ENCODE measurements at places on chromosomes 1 and 21.

GRCh38 chr1:97158691-97159096 lies 437.1 kb downstream of the PTBP2 start:
- DNase-seq, result no peak

- no peak for DNase-seq
Observed at GRCh38 chr1:20368866-20369470, 78.3 kb downstream of the VWA5B1 start.

- DNase-seq, result no peak
Observed at GRCh38 chr1:218823291-218823900, 350.3 kb upstream of the LYPLAL1 start.

DNA sequence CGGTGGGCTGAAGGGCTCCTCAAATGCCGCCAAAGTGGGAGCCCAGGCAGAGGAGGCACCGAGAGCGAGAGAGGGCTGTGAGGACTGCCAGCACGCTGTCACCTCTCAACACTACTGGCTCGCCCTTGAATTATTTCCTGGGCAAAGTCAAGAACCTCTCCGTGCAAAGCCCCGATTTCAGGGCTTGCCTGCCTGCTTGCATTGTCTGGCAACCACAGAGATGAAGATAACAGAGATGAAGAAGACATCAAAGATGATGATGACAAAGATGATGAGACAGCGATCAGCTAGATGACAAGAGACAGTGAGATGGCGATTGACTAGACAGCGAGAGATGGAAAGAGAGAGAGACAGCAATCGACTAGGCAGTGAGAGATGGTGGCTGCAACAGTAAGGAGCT lies 976.5 kb downstream of the ADGRL2 start:
- DNase-seq, result no peak

DNA sequence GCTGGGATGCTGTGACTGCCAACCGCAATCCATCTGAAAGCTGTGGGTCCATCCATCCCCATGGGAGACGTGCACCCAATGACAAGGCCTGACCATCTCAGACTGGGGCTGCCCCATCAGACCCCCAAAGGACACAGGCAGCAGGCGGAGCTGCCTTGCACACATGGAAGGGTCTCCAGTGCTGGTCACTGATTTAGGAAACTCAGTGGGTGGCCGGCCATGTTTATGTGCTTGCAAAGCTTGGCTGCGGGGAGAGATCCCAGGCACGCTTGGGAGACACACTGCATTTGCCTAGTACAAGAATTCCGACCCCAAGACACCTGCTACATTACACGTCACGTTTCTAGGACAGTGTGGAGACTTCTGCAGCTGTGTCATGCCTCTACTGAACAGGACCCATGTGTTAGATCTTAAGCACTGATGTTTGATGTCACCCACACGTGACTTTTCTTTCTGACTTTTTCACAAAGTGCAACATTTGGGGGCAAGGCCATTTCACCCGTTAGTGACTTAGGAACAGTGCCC lies 181.4 kb downstream of the CLIC6 start:
- no peak for DNase-seq

Measured in GDM1 (cell line).